HS-5 (cell line): ENCODE measurements at places on chromosomes 7 and 10.
A peak's percentile ranks its signal among the peaks of the same experiment; 100 is the strongest.

GRCh38 chr10:55897490-55897921 is 463.6 kb downstream of the ZWINT start:
- no peak for DNase-seq

DNA sequence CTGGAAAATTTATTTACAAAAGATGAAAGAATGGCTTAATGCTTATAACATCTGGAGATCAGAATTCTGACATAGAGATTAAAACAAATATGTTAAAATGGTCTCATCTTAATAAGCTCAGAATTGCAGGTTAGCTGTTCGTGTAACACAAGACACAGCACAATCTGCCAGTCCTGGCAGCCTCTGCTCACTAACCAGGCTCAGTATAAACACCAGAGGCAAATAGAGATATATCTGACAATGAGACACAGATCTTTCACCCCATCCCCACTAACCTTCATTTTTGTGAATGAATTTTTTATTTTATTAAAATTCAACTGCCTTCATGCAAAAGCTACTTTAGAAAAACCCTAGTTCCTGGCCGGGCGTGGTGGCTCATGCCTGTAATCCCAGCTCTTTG is 51.8 kb downstream of the RELN start:
- no peak for DNase-seq

- no peak for DNase-seq
Observed at GRCh38 chr7:143363016-143363937, 764 bp upstream of the FAM131B start.

GRCh38 chr7:81790686-81791085 is 20.8 kb upstream of the HGF start:
- no peak for DNase-seq

GRCh38 chr10:11615396-11615795 is 3.9 kb upstream of the USP6NL start:
- DNase-seq = no peak

DNA sequence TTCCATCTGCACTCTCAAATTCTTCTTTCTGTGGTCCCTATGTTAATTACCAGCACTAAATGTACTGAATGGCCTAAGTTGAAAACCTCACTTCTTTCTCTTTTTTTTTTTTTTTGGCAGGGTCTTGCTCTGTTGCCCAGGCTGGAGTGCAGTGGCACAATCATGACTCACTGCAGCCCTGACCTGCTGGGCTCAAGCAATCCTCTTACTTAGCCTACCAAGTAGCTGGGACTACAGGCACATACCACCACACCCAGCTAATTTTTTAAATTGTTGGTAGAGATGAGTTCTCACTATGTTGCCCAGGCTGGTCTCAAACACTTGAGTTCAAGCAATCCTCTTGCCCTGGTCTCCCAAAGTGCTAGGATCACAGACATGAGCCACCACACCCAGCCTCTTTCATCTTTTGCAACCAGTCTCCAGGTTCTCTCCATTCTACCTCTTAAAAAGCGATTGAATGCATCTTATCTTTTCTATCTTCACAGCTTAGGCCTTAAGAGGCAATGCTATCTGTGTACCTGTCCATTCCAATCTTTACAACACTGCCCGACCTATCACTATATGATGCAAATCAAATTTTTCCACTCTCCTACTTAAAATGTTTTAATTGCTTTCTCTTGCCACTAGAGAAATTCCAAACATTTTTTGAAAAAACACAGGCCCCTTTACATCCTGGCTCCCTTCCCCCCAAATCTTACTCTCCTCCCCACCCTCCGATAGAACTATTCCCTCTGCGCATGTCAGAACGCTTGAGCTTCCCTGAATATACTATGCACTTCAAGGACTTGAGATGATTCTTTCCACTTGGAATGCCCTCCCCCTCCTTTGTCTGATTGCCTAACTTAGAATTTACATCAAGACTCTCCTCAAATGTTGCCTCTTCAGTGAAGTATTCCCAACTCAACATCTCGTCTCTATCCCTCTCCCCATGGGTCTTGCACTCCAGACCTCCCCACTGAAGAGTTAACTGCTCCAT is 6.0 kb downstream of the ICA1 start:
- DNase-seq = no peak

DNA sequence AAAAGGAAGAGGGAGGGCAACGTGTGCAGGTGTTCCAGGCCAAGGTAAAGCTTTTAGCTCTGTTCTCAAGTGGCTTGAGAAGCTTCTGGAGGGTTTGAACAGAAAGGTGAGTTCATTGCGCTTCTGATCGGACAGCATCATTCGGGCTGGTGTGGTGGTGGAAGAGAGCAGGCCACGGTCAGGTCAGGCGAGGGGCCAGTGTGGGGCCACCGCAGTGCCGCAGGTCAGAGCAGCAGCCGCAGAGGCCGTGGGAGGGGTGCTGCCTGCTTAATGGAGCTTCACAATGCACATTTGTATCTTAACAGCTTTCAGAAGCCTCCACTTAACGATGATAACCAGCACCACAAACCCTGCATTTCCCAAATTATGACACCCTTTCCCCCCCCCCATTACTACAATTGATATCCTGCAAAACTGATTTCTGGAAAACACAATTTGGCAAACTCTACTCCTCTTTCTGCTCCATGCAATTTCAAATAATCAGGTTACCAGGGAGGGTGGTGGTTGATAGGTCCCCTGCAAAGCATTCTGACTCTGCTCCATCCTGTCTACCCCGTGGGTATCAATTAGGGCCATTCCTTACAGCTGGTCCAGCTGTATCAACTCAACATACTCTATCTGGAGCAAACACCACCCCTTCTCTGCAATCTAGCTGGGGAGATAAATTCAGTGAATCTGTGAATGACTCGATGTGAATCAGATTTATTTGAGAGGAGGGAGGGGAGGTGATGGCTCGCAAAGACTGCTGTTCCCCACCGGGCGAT is 162.9 kb downstream of the ACTR3B start:
- DNase-seq = no peak

- no peak for DNase-seq
Observed at GRCh38 chr10:59655309-59655708, 54.3 kb downstream of the SLC16A9 start.

GRCh38 chr10:92547676-92548075 is 26.2 kb downstream of the IDE start:
- no peak for DNase-seq

GRCh38 chr10:117540640-117541404 is 1.7 kb upstream of the EMX2 start:
- DNase-seq = no peak

GRCh38 chr10:123571978-123572377 is 94.2 kb upstream of the GPR26 start:
- DNase-seq = no peak

DNA sequence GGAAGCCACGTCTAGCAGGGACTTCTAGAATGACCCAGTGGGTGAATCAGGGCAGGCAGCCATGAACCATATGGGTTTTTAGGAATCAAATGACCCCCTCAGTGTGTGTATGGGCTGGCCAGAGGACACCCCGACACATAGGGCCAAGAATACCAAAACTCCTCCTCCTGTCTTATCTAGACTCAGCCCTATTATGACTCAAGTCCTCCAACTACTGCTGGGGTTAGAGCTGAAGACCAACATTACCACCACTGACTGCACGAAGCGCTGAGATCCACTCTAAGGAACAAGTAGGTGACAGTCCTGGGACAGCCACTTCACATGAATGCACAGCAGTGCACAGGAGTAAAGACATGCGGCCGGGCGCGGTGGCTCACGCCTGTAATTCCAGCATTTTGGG is 11.5 kb upstream of the SVOPL start:
- DNase-seq = no peak

DNA sequence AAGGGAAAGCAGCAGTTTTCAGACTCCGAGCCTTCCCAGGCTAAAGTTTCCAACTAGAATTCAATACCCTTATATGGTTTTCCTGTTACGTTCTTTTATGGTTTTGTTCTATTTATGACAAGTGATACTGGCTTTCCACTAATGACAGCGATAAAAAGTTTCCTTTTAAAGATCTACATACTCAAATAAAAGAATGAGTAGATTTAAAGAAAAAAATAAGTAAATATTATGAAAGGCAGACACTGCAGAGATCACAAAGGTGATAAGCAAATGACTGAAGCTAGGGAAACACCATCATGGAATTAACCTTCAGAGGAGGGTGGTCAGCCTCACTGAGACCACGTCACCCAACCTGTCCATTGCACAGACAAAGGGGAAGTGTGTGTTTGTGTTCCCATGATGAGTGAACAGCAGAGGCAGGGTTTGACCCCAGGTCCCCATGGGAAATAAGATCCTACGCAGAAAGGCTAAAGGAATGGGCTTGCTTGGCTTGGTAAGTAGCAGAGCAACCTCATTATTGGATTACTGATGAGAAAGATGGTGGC is 4.0 kb downstream of the VSIR start:
- no peak for DNase-seq

DNA sequence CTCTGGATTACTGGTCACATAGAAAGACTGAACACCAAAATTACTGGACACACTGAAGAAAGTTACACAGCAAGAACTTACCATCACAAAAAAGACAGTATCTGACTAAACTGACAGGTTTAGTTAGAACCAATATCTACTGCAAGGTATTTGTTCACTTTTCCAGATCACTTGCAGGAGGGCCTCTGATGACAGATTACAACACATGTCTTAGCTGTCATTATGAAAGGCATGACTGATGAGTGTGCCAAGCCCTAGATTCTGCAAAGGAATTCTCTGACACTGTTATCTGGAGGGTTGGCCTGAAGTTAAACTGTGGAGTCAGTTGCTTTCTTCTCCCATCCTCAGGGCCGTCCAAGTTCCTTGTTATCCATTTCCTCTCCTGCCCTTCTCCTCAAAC is 242.7 kb downstream of the KIF20B start:
- DNase-seq = no peak

DNA sequence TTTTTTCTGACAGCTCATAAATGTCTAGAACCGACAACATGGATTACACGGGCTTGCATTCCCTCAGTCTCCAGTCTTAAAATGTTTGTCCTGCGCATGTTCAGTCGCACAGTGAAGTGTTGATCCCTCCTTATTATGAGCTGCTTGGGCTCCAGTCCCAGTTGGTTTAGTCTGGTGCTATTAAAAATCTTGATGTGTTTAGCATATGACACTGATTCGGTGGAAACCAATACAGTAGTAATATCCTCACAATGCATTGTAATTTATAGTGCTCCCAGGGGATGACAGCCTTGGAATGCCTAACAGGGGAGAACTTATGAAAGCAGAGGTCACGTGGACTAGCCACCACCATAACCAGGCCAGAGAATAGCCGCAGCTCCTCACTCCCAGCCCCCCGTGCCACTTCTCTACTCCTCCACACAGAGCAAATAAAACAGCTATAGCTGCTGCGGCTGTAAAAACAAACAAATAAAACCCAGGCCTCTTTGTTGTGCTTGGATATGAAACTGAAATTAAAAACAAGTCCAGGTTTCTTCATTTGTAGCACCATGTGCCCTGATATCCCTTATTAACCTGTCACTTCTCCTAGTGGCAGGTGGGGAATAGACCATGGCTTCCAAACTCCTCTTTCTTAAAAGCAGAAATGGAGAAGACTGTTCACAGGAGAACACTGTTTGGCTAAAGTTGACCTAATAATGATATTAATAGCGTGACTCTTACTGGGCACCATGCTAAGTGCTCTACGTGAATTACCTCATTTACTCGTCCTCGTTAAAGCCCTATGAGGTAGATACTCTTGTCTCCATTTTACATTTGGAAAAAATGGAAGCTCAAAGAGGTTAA is 7.7 kb downstream of the DPCD start:
- DNase-seq = no peak

- peak; percentile 24 for DNase-seq
Observed at GRCh38 chr7:151484971-151485707, 34.6 kb downstream of the RHEB start.

DNA sequence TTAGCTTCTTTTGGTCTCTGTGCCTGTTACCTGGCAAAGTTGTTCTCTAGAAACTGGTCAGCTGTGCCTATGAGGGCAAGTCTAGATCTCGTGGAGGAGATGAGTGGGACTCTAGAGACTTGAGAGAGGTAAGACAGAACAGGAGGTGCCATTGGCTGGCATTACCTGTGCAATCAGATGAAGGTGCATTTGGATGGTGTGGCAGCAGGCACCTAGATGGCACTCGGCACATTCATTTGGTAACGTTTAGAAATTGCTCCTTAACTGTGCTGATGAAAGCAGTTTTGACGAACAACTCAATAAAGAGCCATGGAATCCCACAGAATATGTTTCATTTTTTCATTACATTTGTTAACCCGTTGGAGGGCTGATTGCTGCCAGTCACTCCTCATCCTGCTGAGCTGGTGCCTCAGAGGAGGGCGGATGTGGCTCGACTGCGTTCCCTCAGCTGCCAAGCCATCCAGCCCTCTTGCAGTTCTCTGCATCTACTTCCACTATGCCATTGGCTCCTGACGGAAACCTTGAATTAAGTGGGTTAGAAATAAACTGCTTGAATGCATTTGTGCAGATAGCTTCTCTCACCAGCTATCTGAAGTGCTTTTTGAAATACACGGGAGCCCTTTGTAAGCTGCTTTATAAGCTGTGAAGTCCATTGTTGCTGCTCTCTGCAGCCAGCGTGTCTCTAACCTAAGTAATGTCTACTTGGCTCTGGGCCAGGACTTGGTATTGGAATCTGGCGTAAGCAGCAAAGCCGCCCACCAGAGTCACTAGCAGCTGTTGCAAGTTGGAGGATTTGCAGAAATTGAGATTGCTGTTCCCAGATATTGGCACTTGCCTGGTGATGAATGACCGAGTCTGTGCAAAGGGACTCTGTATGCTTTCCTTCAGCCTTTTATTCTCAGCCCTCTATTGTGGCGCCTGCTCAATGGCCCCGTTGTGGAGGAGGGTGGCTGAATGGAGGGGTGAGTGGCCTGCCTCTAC is 87.4 kb downstream of the LRRC4 start:
- no peak for DNase-seq

- DNase-seq = no peak
Observed at GRCh38 chr10:639001-639750, 50.3 kb downstream of the DIP2C start.

DNA sequence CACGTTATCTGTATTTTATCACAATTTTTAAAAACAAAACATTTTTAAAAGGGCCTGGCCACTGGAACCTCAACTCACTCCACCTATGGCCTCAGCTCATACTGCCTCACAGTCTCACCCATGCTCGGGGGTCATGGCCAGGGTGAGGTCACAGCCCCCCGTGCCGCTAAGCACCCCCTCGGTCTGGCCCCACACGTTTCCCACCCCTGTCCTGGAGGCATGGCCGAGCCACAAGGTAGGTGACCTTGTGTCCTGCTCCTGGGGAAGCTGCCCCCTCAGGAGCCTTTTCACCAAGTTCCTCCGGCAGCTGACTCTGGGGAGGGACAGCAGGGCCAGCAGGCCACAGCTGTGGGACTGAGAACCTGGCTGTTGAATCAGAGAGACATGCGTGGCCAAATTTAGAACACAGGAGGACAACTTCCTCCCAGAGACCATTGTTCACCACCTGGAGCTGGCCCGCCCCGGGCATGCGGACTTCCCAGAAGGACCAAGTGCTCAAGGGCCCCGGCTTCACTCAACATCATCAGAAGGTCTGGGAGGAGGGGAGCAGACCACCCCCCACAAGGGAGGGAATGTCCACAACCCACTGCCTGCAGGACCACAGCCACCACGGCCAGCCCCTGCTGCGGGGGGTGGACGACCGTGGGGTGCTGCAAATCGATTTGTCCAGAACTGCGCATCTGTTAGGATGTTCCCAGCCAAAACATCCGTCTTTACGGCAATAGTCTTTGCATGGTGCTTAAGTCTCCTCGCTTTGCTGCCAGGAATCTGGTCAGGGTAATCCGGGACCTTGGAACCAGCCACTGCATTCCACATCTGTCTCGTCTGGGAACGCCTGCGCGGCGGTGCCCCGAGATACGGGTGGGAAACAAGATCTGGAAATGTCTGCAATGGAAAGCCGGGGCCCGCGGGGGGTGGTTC is 48.6 kb upstream of the PDGFA start:
- no peak for DNase-seq

- no peak for DNase-seq
Observed at GRCh38 chr7:149624006-149624405, 126.4 kb upstream of the ZNF746 start.

GRCh38 chr10:59176241-59177030 is at the start of gene PHYHIPL:
TSS of gene PHYHIPL (plus strand) at chr10:59176643. CDS start at chr10:59176854, 211 bp downstream.
- DNase-seq = no peak
